Mesothelial cell of epicardium (in vitro differentiated cells): ENCODE measurements at places on chromosomes 6 and 20. TPM values are rescaled to one million over a fixed set of nuclear protein-coding genes. Genes with fewer than 3 reads are reported as not detected.

Gene CCN6
- not detected in 3 replicates for total RNA-seq

Gene LINC00237
- total RNA-seq: not detected in 3 replicates

DNA sequence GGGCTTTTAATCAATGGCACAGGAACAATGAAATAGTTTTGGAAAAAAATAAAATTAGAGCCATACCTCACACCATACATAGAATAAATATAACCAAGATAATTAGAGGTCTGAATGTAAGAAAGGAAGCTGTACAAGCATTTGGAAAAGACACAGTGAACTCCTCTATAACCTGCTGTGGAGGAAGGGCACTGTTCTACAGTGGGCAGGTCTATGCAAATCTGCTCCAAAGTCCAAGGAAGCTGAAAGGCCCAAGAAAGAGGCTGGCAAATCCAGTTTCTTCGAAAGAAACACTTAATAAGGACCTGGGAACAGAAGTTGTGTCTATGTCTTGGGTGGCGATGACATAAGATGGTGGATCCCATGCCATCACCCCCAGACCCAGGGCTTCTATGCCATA is 169.4 kb upstream of the RALGAPA2 start:
- no peak for DNase-seq

DNA sequence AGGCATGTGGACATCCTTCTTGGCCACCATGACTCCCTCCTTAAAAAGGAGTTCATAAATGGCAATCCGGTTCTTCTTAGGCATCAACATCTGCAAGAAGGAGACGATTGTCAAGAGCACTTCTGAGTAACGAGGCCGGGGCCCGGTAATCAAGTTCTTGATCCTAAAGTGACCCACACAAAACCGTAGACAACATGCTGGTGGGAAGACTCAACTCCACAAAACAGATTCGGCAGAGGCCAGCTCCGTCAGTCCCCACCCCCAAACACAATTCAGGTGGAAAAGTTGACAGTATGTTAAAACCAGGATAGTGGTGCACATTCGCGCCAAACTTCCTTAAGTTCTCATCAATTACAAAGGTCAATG is 754 bp downstream of the RPS10 start:
- DNase-seq: no peak

DNA sequence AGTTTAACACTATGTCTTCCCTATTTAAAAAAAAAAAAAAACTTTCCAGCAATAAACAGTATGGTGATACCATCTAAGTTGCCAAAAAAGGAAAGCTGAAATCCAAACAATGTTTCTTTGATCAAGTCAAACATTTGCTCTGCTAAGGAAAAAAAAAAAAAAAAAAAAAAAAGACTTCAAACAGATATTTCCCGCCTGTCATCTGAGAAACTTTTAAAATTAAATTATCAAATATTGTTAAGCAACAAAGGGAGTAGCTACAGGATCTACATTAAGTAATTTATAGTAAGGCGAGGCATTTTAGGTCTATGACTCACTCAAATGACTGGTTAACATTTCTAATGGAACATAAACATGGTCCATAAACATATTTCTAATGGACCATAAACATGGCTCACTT is 121.2 kb downstream of the DST start:
- DNase-seq: no peak

- DNase-seq: no peak
These were observed 362.6 kb downstream of the CD109 start for GRCh38 chr6:74058606-74059005.

Gene TRIM31
- total RNA-seq: 0.58 to 0.68 TPM in 2 of 3 replicates, not detected in the other
